HepG2 (cell line): ENCODE measurements at places on chromosomes 13 and 19.

DNA sequence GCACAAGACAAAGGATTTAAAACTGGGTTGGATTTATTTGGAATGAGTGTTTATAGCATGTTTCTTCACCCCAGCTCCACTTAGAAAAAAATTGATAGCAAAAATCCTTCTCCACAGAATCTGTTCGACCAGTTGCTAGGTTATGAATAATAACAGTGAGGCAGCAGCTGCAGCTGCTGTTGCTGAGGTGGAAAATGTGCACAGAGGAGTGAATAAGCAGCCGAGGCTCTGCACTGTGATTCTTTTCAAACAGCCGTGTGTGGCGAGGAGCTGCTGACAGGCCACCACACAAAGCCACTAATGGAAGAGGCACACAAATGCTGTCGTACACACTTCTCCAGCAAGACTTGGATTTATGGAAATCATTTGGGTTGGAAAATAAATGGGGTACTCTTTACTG lies 6.4 kb upstream of the RASL11A start:
- no peak for DNase-seq

DNA sequence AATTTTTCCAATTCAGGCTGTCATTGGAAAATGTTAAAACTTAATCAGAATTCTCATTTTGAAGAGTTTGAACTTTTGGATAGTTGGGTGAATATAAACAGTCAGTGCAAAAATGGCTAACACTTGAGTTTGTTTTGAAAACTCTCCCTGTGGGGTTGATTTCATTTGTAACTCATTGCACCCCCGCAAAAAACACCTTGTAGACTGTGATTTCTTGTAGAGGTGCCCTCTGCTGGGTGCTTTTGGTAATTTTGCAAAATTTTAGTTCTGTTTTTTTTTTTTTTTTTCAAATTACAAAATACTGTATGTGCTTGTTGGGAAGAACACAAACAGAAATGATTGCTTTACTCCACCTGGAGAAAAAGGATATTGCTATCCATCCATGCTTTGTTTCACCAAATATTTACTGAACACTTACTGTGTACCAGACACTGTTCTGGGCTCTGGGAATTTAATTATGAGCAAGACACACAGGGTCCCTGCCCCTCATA lies 28.2 kb upstream of the GPI start:
- DNase-seq = no peak

- no peak for DNase-seq
Observed at GRCh38 chr13:40115426-40115825, 460.0 kb downstream of the COG6 start.

DNA sequence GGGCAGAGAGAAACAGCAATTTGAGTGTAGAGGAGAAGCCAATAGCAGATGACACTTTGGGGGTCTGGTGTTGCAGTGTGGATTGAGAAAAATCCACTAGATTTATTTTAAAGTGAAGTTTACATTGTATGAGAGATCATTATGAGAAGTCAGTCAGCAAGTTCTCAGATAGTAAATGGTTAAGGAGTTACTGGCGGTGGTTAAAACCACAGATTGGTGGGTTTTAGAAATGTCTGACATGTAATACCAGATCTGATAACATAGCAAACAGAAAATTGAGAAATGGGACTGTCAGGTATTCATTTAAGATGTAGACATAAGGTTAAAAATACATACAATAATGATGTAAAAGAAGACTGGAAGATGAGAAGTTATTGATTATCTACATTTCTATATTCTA lies 7.2 kb downstream of the ABHD13 start:
- no peak for DNase-seq

DNA sequence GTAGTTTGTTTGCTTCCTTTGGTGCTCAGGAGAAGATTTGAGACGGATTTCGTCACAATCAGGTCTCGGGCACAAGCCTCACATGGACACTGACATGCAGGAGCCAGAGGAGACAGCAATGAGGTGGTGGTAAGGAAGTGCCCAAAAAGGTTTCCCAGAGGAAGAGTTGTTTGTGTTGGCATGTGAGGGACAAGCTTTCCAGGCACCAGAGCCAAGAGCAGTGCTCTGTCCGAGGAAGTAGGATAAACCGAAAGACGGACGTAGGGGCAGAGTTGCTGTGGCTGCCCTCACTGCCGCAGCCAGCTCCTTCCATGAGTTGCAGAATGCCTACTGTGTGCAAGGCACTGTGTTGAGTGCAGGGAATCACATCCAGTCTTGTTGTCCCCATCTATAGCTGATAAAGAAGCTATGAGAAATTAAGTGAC lies 27.7 kb downstream of the SAE1 start:
- DNase-seq = no peak
